ENCODE measurements at places on chromosomes 11 and 22.

DNA sequence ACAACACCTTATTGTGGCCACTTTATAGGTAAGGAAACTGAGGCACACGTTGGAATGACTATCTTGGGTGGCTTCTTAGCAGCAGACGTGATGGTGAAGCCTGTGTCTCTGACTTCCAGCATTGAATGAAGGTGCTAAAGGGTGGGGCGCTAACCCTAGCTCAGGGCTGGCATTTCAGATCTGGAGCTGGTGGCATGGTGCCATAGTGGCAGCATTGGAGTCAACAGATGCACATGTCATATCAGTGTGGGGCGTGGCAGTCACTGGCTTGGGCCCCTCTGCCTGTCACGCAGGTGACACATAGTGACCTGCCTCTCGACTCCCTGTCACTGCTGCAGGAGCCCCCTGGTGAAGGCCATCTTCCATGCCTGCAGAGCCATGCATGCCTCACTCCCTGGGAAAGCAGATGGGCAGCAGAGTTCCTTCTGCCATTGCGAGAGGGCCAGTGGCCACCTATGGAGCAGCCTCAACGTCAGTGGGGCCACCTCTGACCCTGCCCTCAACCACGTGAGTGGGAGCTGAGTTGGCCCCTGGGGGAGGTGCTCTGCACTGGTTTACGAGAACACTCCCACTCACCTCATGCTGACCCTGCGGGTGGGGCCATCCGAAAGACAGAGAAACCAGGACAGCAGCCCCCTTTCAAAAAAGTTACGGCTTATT lies 14.8 kb downstream of the SHISA8 start:
- no peak for DNase-seq

- DNase-seq: no peak
These were observed 41.4 kb upstream of the TTLL12 start for GRCh38 chr22:43228330-43228729.

GRCh38 chr11:127073621-127074020 lies 73.1 kb upstream of the KIRREL3 start:
- DNase-seq: no peak

DNA sequence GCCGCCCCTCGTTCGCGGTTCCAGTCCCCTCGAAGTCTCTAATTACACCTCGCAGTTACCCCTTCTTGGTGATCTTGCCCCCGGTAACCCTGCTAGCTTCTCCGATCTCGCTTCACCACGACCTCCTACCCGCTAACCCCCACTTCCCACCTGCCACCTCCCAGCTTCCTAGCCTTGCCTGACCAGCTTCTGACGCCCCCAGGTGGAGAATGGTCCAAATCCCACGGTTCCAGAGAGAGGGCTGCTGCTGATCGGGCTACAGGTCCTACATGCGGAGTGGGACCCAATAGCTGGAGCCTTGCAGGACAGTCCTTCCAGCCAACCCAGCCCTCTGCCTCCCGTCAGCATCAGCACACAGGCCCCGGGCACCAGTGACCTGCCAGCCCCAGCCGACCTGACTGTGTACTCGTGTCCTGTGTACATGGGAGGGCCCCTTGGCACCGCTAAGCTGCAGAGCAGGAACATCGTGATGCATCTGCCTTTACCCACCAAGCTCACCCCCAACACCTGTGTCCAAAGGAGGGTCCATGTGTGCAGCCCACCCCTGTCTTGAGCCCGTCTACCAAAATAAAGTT lies 31.9 kb downstream of the RRP8 start:
- no peak for DNase-seq

DNA sequence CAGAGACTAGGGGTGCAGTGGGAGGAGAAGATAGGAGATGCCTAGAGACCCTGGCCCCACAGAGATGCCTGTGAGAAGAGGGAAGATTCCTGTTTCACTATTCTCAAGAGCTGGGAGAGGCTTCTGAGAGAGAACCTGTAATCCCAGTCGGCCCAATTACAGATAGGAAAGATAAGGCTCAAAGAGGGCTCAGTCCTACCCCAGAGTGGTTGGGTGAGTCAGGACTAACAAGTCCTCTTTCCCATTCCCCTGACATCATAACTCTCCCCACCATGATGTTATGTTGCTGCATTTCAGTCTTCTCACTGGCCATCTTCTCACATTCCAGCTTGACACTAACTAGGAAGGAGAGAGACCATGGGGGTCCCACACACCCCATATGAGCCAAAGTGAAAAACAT lies 17.9 kb downstream of the ARHGEF12 start:
- no peak for DNase-seq

DNA sequence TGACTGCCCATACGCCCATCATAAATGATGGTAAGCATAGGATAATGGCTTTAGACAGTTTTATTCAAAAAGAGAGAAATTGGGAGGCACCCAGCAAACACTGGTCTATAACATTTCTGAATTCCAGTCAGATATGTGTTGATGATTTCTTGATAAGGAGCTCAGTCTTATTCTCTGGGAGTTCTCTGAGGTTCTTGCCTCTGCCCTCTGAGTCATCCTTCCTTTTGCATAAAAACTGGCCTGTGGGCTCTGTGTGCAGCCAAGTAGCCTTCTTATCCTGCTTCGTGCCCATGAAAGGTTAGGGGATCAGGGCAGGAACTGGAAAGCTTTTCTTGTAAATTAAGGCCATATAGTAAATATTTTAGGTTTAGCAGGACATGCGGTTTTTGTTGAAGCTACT lies 48.9 kb downstream of the FAR1 start:
- no peak for DNase-seq

All from stimulated activated CD4-positive, alpha-beta T cell treated with anti-CD3 and anti-CD28 coated beads, Interleukin-15, amount 100 ng/mL, for 1 hour (primary cell).